Activated CD8-positive, alpha-beta T cell treated with anti-CD3 and anti-CD28 coated beads, Interleukin-2, amount 10 ng/mL, durations not matched to agents 7 days and 5 days (primary cell): ENCODE measurements at places on chromosomes 16 and 17. TPM values are rescaled to one million over a fixed set of nuclear protein-coding genes. Genes with fewer than 3 reads are reported as not detected.

GRCh38 chr17:8719291-8720246 is 25.1 kb downstream of the CCDC42 start:
- no peak overlapping the region for H3K27ac ChIP-seq
- peaks cover 3% of the 10 kb centered on the region for H3K27me3 ChIP-seq
- no peaks in the 10 kb centered on the region for H3K4me1 ChIP-seq
- DNase-seq: no peak

The WNT3 gene
- total RNA-seq: not detected

- no peaks in the 10 kb centered on the region for H3K27me3 ChIP-seq
- peaks cover 15% of the 10 kb centered on the region for H3K36me3 ChIP-seq
- peaks cover 20% of the 10 kb centered on the region for H3K4me1 ChIP-seq
- H3K27ac ChIP-seq: no peak overlapping the region
- no peak overlapping the region for H3K4me3 ChIP-seq
Measured at GRCh38 chr17:28081467-28081866, 39.0 kb downstream of the NLK start.

The HBM gene
- not detected for total RNA-seq

The STX8 gene
- 71.0 TPM for total RNA-seq

- H3K27ac ChIP-seq: peak overlapping the region; percentile 98
- H3K36me3 ChIP-seq: peaks cover 67% of the 10 kb centered on the region
- DNase-seq: no peak
- H3K27me3 ChIP-seq: no peaks in the 10 kb centered on the region
Measured at GRCh38 chr16:50270510-50271147, 4.3 kb downstream of the ADCY7 start.

The MT1M gene
- not detected for total RNA-seq

The SPNS2 gene
- 4.2 TPM for total RNA-seq

GRCh38 chr17:81143200-81143527 is 22.1 kb upstream of the PVALEF start:
- H3K36me3 ChIP-seq: no peaks in the 10 kb centered on the region
- H3K4me3 ChIP-seq: no peak overlapping the region
- no peaks in the 10 kb centered on the region for H3K27me3 ChIP-seq
- no peak for DNase-seq
- no peaks in the 10 kb centered on the region for H3K4me1 ChIP-seq
- no peak overlapping the region for H3K27ac ChIP-seq

The NT5C gene
- total RNA-seq: 68.8 TPM

The SRCIN1 gene
- 0.34 TPM for total RNA-seq

GRCh38 chr17:26782153-26782552 is 511.8 kb upstream of the WSB1 start:
- no peaks in the 10 kb centered on the region for H3K27me3 ChIP-seq
- no peak overlapping the region for H3K4me3 ChIP-seq
- no peaks in the 10 kb centered on the region for H3K4me1 ChIP-seq
- no peak for DNase-seq

- peak overlapping the region; percentile 66 for H3K4me3 ChIP-seq
- H3K4me1 ChIP-seq: peaks cover 21% of the 10 kb centered on the region
- no peaks in the 10 kb centered on the region for H3K36me3 ChIP-seq
- DNase-seq: no peak
Measured at GRCh38 chr17:27333410-27333980, 39.6 kb downstream of the WSB1 start.

GRCh38 chr17:50604513-50604912 is 30.2 kb upstream of the ABCC3 start:
- H3K4me3 ChIP-seq: no peak overlapping the region
- no peaks in the 10 kb centered on the region for H3K36me3 ChIP-seq
- H3K27ac ChIP-seq: no peak overlapping the region
- no peak for DNase-seq
- no peaks in the 10 kb centered on the region for H3K4me1 ChIP-seq

DNA sequence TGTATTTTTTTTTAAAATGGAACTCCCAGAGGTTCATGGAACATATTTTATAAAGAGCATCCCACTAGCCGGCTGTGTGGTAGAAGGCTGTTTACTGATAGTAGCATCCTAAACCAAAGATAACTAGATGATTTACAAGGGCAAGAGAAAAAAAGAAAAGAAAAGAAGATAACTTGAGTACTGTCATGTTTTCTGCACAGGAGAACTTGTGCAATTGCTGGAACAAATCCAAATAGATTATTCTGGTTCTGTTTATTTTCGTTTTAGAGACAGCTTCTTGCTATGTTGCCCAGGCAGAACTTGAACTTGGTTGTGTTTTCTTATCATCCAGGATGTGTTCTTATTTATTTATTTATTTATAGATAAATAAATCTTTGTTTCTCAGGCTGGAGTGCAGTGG is 20.9 kb upstream of the PPM1D start:
- peaks cover 7% of the 10 kb centered on the region for H3K27me3 ChIP-seq
- H3K36me3 ChIP-seq: no peaks in the 10 kb centered on the region
- no peak for DNase-seq
- peaks cover 9% of the 10 kb centered on the region for H3K4me1 ChIP-seq
- H3K27ac ChIP-seq: no peak overlapping the region
- H3K4me3 ChIP-seq: no peak overlapping the region

The PRSS27 gene
- total RNA-seq: 1.0 TPM

GRCh38 chr17:2796164-2797125 is at the start of gene RAP1GAP2:
Gene RAP1GAP2 (plus strand): TSS chr17:2796438. CDS start chr17:2796528, 90 bp downstream.
- H3K27me3 ChIP-seq: peaks cover 39% of the 10 kb centered on the region
- H3K4me3 ChIP-seq: peak within 1 kb of the TSS; percentile 77
- peaks cover 3% of the 10 kb centered on the region for H3K36me3 ChIP-seq
- peaks cover 78% of the 10 kb centered on the region for H3K4me1 ChIP-seq
- peak within 1 kb of the TSS; percentile 50 for H3K27ac ChIP-seq
- DNase-seq: peak; percentile 88

DNA sequence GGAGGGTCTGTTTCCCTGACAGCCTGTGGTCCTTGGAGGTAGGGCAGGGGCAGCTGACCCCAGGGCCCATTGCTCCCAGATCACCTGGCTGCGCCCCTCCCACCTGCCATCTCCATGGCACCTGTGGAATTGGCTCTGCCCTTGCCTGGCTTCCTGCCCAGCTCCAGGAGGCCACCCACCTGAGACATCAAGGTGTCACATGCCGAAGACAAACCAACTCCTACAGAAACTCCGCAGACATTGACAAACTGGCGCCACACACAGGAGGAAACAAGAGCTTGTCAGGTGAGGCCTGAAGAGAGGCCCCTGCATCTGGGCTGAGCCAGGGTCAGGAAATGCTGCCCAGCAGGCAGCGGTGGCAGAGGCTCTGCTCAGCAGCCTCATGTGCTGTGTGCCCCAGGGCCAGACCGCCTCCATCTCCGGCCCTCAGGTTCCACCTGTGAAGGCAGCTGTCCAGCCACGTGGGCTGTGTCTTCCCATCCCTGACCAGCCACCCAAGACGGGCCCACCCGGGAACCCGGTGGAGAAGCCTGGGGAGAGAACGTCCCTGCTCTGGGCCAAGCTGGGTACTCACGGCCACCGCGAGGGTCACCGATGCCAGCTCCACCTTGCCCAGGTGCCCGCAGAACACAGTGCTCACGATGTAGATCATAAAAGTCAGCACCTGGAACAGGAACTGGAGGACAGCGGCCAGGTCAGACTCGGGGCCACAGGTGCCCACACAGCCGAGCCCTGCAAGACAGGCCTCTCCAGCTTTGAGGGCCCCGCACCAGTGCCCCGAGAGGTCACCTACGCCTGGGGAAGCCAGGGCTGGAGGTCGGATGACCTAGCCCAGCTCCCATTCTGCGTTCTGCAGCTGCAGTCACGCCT is 1.6 kb downstream of the SLC47A2 start:
- no peak overlapping the region for H3K4me3 ChIP-seq
- no peak overlapping the region for H3K27ac ChIP-seq
- H3K36me3 ChIP-seq: no peaks in the 10 kb centered on the region
- no peaks in the 10 kb centered on the region for H3K4me1 ChIP-seq

- no peak for DNase-seq
- no peak overlapping the region for H3K4me3 ChIP-seq
Measured at GRCh38 chr16:16124438-16124837, 98.9 kb downstream of the ABCC6 start.

GRCh38 chr17:2705263-2705662 is 6.3 kb downstream of the CLUH start:
- H3K4me3 ChIP-seq: no peak overlapping the region
- peaks cover 9% of the 10 kb centered on the region for H3K36me3 ChIP-seq
- peak overlapping the region; percentile 37 for H3K27ac ChIP-seq
- peaks cover 22% of the 10 kb centered on the region for H3K4me1 ChIP-seq
- H3K27me3 ChIP-seq: no peaks in the 10 kb centered on the region

DNA sequence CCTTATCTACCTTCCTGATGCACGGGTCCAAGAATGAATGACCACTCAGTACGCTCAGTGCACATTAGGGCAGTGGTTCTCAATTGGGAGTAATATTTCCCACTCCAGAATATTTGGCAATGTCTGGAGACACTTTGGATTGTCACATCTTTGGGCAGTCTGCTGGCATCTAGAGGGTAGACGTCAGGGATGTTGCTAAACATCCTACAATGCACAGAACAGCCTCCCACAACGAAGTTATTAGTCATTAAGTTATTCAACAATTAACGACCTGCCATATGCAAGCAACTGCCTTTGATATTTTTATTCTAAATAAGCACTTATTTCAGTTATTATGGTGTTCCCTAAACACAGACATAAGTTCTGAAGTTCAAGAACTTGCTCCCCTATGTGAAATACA is 669.3 kb downstream of the TOX3 start:
- H3K27me3 ChIP-seq: no peaks in the 10 kb centered on the region
- H3K36me3 ChIP-seq: no peaks in the 10 kb centered on the region
- no peaks in the 10 kb centered on the region for H3K4me1 ChIP-seq

DNA sequence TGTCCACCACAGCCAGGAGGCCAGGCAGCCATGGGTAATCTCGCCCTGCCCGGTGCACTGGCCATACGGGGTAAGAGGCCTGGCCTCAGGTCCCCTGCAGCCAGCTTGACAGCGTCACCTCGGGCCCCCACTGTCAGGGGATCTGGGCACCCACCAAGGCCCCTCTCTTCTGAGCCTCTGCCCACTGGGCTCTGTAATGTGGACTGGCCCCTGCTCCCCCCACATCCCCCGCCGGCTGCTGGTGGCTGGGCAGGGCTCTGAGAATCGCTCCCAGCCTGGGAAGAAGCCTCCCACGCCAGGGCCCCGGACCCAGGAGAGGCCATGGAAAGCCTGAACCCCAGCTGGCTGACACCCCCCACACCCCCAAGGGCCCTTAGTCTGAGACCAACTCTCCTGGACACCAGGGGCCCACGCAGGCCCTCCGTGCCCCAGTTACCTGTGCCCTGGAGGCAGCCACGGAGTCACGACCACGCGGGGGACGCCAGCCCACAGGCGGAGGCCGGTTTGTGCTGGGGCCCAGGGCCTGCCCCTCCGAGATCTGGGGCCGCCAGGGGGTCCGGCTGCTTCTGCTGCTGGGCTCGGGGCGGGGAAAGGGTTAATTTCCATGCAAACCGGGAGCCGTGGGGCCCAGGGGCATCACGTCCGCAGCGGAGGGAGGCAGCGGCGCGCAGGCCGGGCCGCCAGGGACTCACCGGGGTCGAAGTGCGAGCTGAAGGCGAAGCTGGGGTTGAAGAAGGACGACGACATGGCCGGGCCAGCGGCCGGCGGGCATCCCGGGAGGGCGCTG is at the start of gene PVALEF:
PVALEF (plus strand) TSS at position 262 of the 787 bp plus-strand sequence. CDS start 15,720 bp downstream, outside the sequence.
- H3K27me3 ChIP-seq: peaks cover 7% of the 10 kb centered on the region
- no peak within 1 kb of the TSS for H3K4me3 ChIP-seq
- H3K27ac ChIP-seq: no peak within 1 kb of the TSS
- H3K4me1 ChIP-seq: peaks cover 1% of the 10 kb centered on the region

DNA sequence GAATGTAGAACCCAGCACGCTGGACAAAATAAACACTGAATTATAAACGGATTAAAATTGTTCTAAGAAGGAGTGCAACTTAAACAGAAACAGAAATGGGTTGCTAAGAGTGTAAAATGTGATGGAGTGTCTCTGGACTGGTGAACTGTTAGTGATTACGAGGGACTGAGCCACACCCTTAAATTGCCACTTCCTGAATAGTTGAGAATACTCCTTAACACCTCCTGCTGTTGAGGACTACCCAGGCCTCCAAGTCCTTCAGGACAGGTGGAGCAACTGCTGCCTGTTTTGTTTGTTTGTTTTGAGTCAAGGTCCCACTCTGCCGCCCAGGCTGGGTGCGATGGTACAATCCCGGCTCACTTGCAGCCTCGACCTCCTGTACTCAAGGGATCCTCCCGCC is 25.8 kb upstream of the IRF8 start:
- H3K27me3 ChIP-seq: peaks cover 16% of the 10 kb centered on the region
- no peak overlapping the region for H3K4me3 ChIP-seq
- no peak for DNase-seq
- peaks cover 13% of the 10 kb centered on the region for H3K4me1 ChIP-seq

DNA sequence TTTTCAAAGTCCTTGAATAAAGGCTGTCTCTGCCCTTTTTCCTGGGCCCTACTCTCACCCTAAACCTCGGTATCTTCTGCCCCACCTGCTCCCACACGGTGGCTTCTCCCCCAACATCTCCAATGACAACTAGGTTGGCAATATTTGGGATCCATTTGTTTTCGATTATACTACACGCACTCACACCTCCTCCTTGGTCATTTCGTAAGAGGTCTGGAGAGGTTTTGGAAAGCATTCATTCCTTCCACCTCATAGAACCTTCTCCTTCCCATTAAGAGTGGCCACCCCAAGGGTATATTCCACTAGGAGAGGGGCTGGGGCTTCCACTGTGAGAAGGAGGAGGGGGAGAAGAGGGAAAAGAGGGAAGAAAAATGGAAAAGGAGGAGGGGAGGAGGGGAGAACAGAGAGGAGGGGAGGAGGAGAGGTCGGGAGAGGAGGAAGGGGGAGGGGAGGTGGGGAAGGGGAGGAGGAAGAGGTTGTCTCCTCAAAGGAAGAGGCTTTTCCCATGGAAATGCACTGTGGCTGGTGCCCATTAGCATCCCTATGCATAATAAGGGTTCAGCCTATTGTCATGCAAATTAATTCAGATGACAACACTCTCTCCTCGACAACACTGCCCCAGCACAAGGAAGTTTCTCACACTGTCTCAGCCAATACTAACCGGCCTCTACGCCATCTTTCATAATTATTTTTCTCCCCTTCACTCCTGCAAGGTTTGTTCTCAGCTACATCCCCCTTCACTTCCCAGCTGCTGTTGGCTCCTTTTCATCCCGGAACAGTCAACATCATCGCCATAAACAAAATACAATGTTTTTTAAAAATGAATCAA is 30.0 kb downstream of the SOX9 start:
- no peaks in the 10 kb centered on the region for H3K27me3 ChIP-seq
- no peaks in the 10 kb centered on the region for H3K4me1 ChIP-seq
- no peaks in the 10 kb centered on the region for H3K36me3 ChIP-seq
- no peak overlapping the region for H3K4me3 ChIP-seq

The JPT2 gene
- 61.7 TPM for total RNA-seq

- H3K36me3 ChIP-seq: no peaks in the 10 kb centered on the region
- no peak overlapping the region for H3K4me3 ChIP-seq
- peaks cover 11% of the 10 kb centered on the region for H3K27me3 ChIP-seq
- peaks cover 9% of the 10 kb centered on the region for H3K4me1 ChIP-seq
Measured at GRCh38 chr17:58577696-58578095, 63.3 kb upstream of the MTMR4 start.

The PPP1R27 gene
- not detected for total RNA-seq

The CACNG4 gene
- not detected for total RNA-seq
